ENCODE measurements at places on chromosomes 12 and 14. TPM values are rescaled to one million over a fixed set of nuclear protein-coding genes. Genes with fewer than 3 reads are reported as not detected.

DNA sequence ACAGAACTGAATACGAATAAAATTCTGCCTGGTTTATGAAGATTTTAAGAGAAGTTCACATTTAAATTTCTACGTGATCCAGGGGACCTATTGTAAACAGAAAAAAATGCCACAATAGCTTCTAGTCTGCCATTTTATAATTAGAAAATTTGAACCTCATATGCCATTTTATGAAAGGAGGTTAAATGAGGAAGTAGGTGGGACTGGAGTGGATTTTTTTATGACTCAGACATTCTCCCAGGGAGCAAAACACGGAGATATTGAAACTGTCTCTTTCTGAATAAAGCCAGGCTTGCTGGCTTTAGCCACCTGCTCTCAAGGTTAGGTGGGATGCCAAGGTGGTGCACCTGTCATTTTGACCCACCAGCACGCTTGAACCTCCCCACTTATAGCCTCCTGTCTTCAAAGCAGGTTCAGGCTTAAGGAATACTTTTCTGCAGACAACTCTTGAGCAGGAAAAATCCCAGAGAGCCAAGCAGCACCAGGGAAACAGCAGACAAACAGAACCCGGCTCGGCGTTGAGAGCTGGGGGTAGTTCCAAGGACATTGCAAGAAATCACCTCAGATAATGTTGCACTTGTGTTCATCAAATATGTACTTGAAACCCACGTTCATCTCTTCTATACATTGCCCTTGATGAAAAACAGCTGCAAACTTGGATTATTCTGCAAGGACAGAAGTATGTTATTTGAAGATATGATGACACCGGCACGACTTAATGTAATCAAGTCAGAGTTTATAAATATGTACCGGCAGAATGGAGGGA is 203.7 kb downstream of the PPM1H start:
- H3K27me3 ChIP-seq: no peaks in the 10 kb centered on the region
- no peak overlapping the region for H3K4me3 ChIP-seq
- peaks cover 4% of the 10 kb centered on the region for H3K36me3 ChIP-seq
- H3K27ac ChIP-seq: peak overlapping the region; percentile 94

DNA sequence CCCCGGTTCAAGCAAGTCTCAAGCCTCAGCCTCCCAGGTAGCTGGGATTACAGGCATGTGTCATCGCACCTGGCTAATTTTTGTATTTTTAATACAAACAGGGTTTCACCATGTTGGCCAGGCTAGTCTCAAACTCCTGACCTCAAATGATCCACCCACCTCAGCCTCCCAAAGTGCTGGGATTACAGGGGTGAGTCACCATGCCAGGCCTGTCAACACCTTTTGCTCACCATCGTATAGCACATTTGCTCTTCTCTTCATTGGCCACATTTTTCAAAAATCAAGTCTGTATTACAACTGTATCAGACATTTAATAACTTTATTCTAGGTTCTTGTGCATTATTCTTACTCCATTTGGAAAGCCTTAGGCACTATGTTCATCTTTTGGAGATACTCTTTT is 50.3 kb downstream of the BCAT1 start:
- H3K4me3 ChIP-seq: no peak overlapping the region
- DNase-seq: no peak
- H3K27ac ChIP-seq: no peak overlapping the region

GRCh38 chr12:26245175-26245942 is 50.0 kb downstream of the SSPN start:
- H3K27me3 ChIP-seq: no peaks in the 10 kb centered on the region
- no peak overlapping the region for H3K4me3 ChIP-seq
- H3K4me1 ChIP-seq: peaks cover 11% of the 10 kb centered on the region
- no peak overlapping the region for H3K27ac ChIP-seq
- no peak for DNase-seq

GRCh38 chr12:112974904-112975303 is 3.4 kb upstream of the OAS2 start:
- no peak overlapping the region for H3K4me3 ChIP-seq
- H3K4me1 ChIP-seq: no peaks in the 10 kb centered on the region

DNA sequence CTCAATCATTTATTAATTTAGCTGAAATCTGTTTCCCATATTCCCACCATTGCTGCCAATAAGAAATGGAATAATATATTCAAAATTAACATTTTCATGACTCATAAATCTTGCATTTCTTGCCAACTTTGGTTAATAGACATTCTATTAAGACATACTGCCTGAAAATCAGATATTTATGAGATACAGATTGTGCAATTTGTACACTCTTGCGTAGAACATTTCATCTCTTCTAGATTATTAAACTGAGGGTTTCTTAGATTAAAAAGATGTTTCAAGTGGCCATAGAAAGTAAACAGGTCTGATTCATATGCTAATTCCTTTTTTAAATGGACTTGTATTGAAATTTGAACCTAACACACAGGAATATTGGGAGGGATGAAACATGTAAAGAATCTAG is 9.1 kb downstream of the LTA4H start:
- no peaks in the 10 kb centered on the region for H3K36me3 ChIP-seq
- H3K4me3 ChIP-seq: no peak overlapping the region
- H3K27ac ChIP-seq: no peak overlapping the region
- no peaks in the 10 kb centered on the region for H3K4me1 ChIP-seq

DNA sequence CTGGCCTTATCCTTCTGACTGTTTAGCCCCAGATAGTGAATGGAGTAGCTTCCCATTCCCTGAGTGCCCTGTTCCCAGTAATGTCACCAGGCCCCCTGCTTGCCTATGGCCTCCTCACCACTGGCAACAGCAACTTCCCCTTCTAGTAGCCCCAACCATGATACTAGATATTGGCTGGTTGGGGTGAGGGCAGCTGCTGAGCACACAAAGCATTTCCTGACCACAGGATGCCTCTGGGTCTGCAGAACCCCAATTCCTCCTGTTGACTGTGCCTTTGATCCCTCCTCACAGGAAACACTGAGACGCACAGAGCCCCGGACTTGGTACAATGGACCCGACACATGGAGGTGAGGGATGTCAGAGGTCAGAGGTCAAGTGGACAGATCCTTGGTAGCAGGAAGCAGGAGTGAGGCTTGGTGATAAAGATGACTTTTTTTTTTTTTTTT is 597 bp downstream of the SOAT2 start:
- H3K4me1 ChIP-seq: peaks cover 57% of the 10 kb centered on the region
- no peaks in the 10 kb centered on the region for H3K36me3 ChIP-seq
- peak overlapping the region; percentile 9 for H3K4me3 ChIP-seq
- DNase-seq: no peak
- no peaks in the 10 kb centered on the region for H3K27me3 ChIP-seq

GRCh38 chr14:24710403-24711112 is 76.6 kb upstream of the GZMB start:
- H3K27ac ChIP-seq: no peak overlapping the region
- no peaks in the 10 kb centered on the region for H3K27me3 ChIP-seq
- DNase-seq: peak; percentile 61
- H3K36me3 ChIP-seq: no peaks in the 10 kb centered on the region
- no peaks in the 10 kb centered on the region for H3K4me1 ChIP-seq

DNA sequence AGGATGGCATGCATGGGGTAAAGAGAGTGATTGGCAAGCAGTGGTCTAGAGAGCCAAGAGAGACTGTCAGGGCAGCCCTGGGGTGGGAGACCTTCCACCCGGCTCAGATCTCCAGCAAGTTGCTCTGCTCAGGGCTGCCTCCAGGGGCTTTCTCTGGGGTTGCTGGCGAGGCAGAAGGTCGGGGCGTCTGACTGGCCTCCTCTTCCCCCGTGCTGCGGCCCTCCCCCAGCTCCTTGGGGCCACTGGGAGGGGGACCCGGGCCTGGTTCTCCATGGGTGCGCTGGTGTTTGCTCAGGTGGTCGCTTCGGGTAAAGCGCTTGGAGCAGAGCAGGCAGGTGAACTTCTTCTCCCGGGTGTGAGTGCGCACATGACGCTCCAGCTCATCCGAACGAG is 6.6 kb upstream of the AAAS start:
- H3K4me3 ChIP-seq: no peak overlapping the region
- no peak overlapping the region for H3K27ac ChIP-seq
- no peaks in the 10 kb centered on the region for H3K27me3 ChIP-seq
- H3K4me1 ChIP-seq: peaks cover 12% of the 10 kb centered on the region

OR11H12 gene
- total RNA-seq: not detected

LRP1-AS gene
- total RNA-seq: not detected

NEDD1 gene
- 23.1 TPM for total RNA-seq

Data from Caco-2 (cell line).